ENCODE measurements at places on chromosomes 5 and 9.

DNA sequence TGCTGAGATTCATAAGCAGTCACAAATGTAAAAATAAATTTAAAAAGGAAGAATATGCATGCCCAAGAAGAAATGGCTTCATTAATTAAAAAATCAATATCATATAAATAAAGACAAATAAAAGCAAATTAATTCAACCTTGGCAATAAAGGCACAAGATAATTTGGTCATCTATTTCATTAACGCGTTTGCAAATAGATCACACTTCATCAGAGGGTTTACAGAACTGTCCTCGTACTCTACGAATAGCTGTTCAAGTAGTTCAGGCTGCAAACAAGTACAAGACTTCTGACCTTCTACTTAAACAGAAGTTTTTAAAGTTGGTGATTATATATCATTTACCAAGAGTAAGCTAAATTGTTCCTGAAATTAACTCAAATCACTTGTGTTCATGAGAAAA lies 775.3 kb upstream of the DMAC1 start:
- no peak for DNase-seq

DNA sequence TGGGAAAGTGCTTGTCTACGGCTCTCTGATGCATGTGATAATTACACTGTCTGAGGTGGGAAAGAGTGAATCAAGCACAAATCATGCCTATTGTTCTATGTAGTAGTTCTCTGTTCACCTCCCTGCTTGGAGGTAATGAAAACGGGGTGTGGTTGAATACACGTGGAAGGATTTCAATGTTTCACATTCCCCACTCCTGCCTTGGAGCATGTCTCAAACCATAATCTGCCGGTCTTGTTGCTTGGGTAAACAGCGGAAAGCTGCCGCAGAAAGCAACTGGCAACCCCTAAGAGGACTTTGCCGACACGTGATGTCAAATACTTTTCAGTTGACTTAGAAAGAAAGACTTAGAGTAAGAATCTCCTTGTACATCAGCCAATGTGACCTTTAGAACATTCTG lies 63.5 kb upstream of the MOCS2 start:
- no peak for DNase-seq

DNA sequence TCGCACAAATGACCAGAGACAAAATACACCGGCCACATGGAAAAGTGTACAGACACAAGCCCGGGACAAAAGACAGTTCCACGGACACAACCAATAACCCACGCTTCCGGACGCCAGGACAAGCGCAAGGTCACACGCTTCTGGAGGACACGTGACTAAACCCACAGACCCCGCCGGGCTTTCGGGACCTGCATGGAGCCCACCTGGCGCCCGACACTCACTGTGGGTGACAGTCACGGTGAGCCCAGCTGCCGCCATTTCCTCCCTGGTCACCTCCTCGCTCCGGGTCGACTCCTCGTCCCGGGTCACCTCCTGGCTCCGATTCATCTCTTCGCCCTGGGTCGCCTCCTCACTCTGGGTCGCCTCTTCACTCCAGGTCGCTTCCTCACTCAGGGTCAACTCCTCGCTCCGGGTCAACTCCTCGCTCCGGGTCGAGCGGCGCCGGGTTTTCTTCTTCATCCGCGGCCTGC lies 470 bp downstream of the BAG1 start:
- DNase-seq, result peak; percentile 70

DNA sequence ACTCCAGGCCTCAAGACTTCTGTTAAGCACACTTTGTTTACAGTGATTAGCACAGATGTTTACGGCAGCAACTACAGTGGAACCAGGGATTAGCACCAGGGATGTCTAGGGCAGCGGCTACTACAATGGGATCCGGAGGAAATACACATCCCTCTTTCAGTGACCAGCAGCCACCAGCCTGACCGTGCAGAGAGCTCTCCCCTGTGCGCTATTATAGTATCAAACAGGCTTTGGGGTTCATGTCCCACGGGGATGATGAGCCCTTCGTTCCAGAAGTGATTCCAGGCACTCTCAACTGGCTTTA lies 21.5 kb downstream of the GFPT2 start:
- peak; percentile 19 for DNase-seq

GRCh38 chr5:389891-390622 lies 52.9 kb upstream of the EXOC3 start:
- peak; percentile 22 for DNase-seq

DNA sequence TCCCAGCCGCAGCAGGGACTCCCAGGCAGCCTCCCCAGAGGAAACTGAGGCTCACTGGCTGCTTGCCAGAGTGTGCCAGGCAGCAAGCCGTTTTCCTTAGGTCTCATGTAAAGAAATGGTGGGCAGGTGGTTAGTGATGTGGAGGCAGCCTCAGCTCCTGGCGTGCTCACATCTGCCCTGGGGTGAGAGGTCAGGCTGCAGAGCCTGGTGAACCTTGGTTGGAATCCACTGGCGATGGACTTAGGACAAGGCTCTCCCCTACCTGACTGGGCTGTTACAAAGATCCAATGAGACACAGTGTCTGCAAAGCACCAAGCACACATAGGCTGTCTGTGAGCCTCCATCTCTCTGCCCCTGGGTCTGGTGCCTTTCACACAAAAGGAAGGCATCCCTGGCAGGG lies 30.9 kb downstream of the LHX6 start:
- no peak for DNase-seq

DNA sequence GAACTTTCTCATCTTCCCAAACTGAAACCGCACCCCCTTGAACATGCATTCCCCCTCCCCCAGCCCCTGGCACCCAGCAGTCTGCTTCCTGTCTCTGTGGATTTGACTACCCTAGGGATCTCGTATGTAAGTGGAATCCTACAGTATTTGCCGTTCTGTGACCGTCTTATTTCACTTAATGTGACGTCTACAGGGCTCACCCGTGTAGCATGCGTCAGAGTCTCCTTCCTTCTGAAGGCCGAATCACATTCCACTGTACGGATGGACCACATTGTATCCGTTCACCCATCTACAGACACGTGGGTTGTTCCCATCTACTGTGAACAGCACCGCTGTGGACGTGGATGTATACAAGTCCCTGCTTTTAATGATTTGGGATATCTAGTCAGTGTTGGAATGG lies 4.5 kb downstream of the PRRX2 start:
- DNase-seq, result no peak

DNA sequence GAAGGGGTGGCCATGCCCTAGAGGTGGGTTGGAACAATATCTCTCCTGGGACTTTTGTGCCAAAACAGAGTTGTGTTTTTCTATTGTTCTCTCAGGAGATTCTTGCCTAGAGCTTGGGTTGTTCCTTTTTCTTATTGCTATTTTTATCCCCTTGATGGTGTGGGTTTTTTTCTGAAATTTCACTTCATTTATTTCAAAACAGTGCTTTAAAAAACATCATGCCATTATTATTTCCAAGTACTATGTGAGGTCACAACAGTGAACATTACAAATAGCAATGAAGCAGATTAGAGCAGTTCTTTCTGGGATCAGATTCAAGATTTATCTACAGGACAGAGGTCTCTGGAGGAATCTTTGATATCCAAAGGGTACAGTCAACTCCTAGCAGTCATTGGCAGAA lies 76.6 kb downstream of the ACTBL2 start:
- DNase-seq, result no peak

DNA sequence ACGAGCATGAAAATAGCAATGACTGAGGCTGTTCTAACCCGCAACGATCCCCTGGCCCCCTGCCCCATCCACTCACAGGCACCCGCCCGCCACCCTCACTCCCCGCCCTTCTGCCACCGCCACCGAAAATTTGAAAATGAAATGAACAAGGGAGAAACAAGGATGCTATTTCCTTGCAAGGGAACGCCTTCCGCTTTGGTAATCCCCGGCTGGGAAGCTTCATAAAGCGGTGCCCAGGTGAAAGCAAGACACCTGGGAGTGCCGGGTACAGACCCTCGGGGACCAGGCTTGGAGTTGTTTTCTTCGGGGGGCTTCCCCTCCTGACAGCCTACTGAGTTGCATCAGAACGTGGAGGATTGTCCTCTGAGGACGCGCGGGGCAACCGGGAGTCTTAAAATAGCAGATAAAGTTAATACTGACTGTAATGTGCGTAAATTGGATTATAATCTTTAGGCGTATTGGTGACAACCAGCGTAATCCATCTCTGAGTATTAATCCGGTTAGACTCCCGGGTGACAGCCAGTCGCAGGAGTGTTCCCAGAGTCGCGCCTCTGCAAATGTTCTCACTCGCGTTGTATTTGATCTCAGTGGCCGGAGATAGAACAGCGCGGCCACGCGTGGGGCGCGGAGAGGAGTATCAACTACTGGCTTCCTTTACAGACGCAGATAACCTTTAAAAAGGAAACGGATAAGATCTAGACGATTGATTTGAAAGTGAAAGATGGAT lies 885 bp upstream of the MLLT3 start:
- no peak for DNase-seq
